Endothelial cell (in vitro differentiated cells): ENCODE measurements at places on chromosomes 6 and 20. TPM values are rescaled to one million over a fixed set of nuclear protein-coding genes. Genes with fewer than 3 reads are reported as not detected.
A peak's percentile ranks its signal among the peaks of the same experiment; 100 is the strongest.

Gene DEFB113
- not detected for total RNA-seq

DNA sequence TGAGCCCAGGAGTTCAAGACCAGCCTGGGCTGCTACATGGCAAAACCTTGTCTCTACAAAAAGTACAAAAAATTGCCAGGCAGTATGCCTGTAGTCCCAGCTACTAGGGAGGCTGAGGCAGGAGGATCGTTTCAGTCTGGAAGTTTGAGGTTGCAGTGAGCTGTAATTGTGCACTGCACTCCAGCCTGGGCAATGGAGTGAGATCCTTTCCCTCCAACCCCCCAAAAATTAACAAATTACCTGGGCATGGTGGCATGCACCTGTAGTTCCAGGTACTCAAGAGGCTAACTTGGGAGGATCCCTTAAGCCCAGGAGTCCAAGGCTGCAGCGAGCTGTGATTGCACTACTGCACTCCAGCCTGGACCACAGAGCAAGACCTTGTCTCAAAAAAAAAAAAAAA, 29.4 kb upstream of the GMPR start:
- no peaks in the 10 kb centered on the region for H3K36me3 ChIP-seq
- H3K27me3 ChIP-seq = peaks cover 3% of the 10 kb centered on the region
- no peak overlapping the region for H3K4me3 ChIP-seq
- no peak for DNase-seq

Gene KHDRBS2
- not detected for total RNA-seq

- no peaks in the 10 kb centered on the region for H3K36me3 ChIP-seq
- no peak overlapping the region for H3K4me3 ChIP-seq
- H3K27ac ChIP-seq = no peak overlapping the region
- H3K4me1 ChIP-seq = no peaks in the 10 kb centered on the region
- H3K27me3 ChIP-seq = peaks cover 4% of the 10 kb centered on the region
Measured at GRCh38 chr20:53500651-53501050, 93.0 kb downstream of the ZNF217 start.

Gene TMEM170B
- 5.0 TPM for total RNA-seq

GRCh38 chr6:44257025-44257752, at the start of gene SLC35B2:
TSS of gene SLC35B2 (minus strand) at chr6:44257528. CDS start at chr6:44257410, 118 bp downstream.
- peaks cover 54% of the 10 kb centered on the region for H3K36me3 ChIP-seq
- peaks cover 37% of the 10 kb centered on the region for H3K4me1 ChIP-seq
- DNase-seq = peak; percentile 69
- H3K27ac ChIP-seq = peak within 1 kb of the TSS; percentile 90
- peak within 1 kb of the TSS; percentile 92 for H3K4me3 ChIP-seq

GRCh38 chr6:100731411-100731810, 149.7 kb downstream of the ASCC3 start:
- no peaks in the 10 kb centered on the region for H3K36me3 ChIP-seq
- H3K4me3 ChIP-seq = no peak overlapping the region
- DNase-seq = no peak
- H3K27ac ChIP-seq = no peak overlapping the region
- H3K4me1 ChIP-seq = peaks cover 5% of the 10 kb centered on the region
- H3K27me3 ChIP-seq = no peaks in the 10 kb centered on the region

DNA sequence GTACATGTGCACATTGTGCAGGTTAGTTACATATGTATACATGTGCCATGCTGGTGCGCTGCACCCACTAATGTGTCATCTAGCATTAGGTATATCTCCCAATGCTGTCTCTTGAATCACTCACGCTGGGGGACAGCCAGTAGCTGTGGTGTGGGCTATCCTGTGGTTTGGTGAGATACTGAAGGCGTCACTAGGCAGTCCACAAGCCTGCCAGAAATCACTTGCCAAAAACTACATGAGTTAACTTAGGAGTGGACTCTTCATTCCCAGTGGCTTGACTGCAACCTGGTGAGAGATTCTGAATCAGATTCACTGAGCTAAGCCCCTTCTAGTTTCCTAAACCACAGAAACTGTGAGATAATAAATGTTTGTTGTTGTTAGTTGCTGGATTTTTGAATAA, 191.3 kb downstream of the TSHZ2 start:
- H3K4me1 ChIP-seq = peaks cover 10% of the 10 kb centered on the region
- DNase-seq = no peak
- no peak overlapping the region for H3K27ac ChIP-seq

GRCh38 chr6:76495909-76496308, 423.4 kb upstream of the IMPG1 start:
- H3K27ac ChIP-seq = no peak overlapping the region
- H3K36me3 ChIP-seq = peaks cover 8% of the 10 kb centered on the region

Gene NR2E1
- not detected for total RNA-seq

DNA sequence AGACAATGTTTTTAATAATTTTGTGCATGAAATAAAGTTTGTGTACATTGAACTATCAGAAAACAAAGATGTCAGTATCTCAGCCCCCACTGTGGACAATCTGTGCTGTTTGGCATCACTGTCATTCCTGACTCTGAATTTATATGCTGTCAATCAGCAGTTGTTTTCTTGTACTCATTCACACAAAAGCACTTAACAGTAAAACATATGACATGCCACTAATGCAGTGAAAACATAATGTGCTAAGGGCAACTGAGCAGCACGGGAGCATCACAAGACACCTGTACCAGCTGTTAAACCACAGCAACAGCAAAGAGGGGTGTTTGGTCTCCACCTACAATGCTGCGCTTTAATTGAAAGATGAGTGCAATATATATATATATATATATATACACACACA, 647.8 kb upstream of the SLC35B3 start:
- H3K4me3 ChIP-seq = no peak overlapping the region
- H3K27ac ChIP-seq = no peak overlapping the region
- H3K36me3 ChIP-seq = no peaks in the 10 kb centered on the region
- no peaks in the 10 kb centered on the region for H3K27me3 ChIP-seq
- peaks cover 7% of the 10 kb centered on the region for H3K4me1 ChIP-seq

Gene HLA-DQB2
- 0.31 TPM for total RNA-seq
